Hair follicle dermal papilla cell (primary cell): ENCODE measurements at places on chromosomes 1 and 21. TPM values are rescaled to one million over a fixed set of nuclear protein-coding genes. Genes with fewer than 3 reads are reported as not detected.

Gene RGSL1
- total RNA-seq, result not detected in 2 replicates

Gene MCOLN3
- 0.24 and 0.97 TPM in 2 replicates for total RNA-seq

Gene TCHHL1
- not detected in 2 replicates for total RNA-seq

Gene UTS2
- not detected in 2 replicates for total RNA-seq

Gene SH2D5
- 2.1 and 4.9 TPM in 2 replicates for total RNA-seq

Gene TNFAIP8L2
- total RNA-seq, result not detected in 2 replicates

Gene OR2T29
- not detected in 2 replicates for total RNA-seq

Gene PAFAH2
- 9.1 and 31.7 TPM in 2 replicates for total RNA-seq

Gene ATP5IF1
- total RNA-seq, result 37.8 and 58.9 TPM in 2 replicates

Gene RAB3B
- total RNA-seq, result 20.4 and 30.6 TPM in 2 replicates

Gene SEC22B
- total RNA-seq, result 60.1 and 66.5 TPM in 2 replicates

Gene GCSAML
- not detected in 2 replicates for total RNA-seq

Gene MSH4
- 0.12 and 0.16 TPM in 2 replicates for total RNA-seq

Gene PTGFR
- 117 and 222 TPM in 2 replicates for total RNA-seq

Gene CYP2J2
- 0.16 TPM in 1 of 2 replicates, not detected in the other for total RNA-seq

Gene RAP1GAP
- 0.16 and 0.24 TPM in 2 replicates for total RNA-seq

Gene PPM1J
- 1.3 and 1.6 TPM in 2 replicates for total RNA-seq

Gene PHLDA3
- 78.7 and 102 TPM in 2 replicates for total RNA-seq

Gene GUCA2B
- not detected in 2 replicates for total RNA-seq

Gene OPRD1
- under 0.01 TPM in 1 of 2 replicates, not detected in the other for total RNA-seq

Gene TEX38
- total RNA-seq, result not detected in 2 replicates

Gene DCST2
- not detected in 2 replicates for total RNA-seq

Gene C1orf94
- total RNA-seq, result under 0.01 TPM in 1 of 2 replicates, not detected in the other

Gene C4BPA
- total RNA-seq, result not detected in 2 replicates

Gene GLIS1
- total RNA-seq, result 12.6 and 15.6 TPM in 2 replicates

Gene SDC3
- total RNA-seq, result 172 and 175 TPM in 2 replicates

Gene PDE4DIP
- total RNA-seq, result 288 and 420 TPM in 2 replicates

Gene WNT4
- 0.36 and 1.8 TPM in 2 replicates for total RNA-seq

Gene PAX7
- not detected in 2 replicates for total RNA-seq

Gene MX2
- 7.9 and 16.1 TPM in 2 replicates for total RNA-seq

Gene ERICH3
- not detected in 2 replicates for total RNA-seq

Gene RNU1-4
- total RNA-seq, result under 0.01 TPM in 2 replicates

Gene FBLIM1
- total RNA-seq, result 72.7 and 83.2 TPM in 2 replicates
